ENCODE measurements at places on chromosomes 16 and 17.

DNA sequence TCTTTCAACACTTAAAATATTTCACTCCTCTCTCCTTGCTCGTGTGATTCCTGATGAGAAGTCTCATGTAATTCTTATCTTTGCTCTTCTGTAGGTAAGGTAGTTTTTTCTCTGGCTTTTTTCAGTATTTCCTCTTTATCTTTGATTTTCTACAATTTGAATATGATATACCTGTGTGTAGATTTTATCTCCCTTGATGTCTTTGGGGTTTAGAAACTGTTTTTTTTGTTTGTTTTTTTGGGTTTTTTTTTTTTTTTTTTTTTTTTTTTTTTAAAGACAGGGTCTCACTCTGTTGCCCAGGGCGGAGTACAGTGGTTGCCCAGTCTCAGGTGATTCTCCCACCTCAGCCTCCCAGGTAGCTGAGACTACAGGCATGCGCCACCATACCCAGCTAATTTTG is 26.6 kb downstream of the MOSMO start:
- no peak for DNase-seq

GRCh38 chr17:78046923-78047322 is 81.6 kb downstream of the TMC6 start:
- DNase-seq, result no peak

DNA sequence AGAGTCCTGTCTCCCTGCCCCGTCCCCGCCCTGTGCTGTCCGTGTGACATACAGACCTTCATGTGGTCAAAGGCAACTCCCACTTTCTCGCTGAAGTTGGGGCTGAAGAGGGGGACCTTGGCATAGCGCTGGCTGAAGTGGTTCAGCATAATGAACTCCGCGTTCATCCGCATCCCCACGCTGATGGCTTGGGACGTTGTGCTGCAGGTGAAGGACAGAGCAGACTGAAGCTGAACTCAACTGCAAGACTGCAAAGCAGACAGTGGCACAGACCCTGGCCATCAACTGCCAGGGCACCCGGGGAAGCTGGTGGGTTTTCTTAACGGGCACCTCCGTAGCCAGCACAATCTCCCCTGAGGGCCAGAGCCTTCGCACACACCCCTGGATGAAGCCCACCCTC is 24.2 kb downstream of the ELAC2 start:
- no peak for DNase-seq

DNA sequence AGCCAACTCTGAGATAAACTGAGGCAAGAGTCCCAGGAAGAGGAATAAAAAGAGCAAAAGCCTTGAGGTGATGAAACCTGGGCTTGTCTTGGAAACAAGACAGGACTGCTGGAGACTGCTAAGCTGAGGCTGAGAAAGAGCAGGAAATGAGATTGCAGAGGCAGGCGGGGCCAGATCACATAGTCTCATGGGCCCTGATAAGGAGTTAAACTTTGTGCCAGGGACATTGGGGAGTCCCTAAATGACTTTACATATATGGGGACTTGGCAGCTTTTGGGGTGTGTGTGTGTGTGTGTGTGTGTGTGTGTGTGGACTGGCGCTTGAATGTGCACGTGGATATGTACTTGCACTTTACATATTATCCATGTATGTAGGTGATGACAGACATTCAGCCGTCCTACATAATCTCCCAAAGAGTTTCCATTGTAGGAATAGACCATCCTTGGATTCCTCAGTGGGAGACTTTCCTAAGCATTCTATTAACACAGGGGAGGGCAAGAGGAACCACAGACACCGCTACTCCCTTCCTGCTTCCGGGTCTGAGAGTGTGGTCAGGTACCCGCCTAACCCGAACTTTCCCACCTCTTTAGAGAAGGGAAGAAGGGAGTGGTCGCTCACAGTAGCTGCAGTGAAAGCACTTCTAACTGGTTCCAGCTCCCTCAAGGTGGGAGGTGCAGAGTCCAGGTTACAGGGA is 123.1 kb downstream of the LYRM1 start:
- DNase-seq, result no peak

DNA sequence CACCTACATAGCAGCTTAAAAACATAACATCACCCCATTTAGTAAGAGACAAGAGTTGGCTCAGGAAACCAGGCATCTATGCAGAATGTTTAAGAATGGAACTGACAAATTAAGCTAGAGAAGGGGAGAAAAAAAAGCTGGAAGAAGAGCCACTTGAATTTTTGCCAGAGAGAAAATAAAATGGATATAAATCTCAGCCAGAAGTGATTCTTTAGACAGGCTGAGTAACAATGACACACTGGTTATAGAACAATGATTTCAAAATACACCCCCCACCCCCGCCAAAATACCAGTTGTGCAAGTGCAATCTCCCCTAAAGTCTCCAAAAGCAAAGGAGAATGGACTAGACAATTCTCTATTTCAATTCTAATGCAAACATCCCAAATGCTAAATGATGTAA is 22.4 kb downstream of the LSM12 start:
- no peak for DNase-seq

GRCh38 chr17:4506892-4507291 is 8.2 kb downstream of the SPNS2 start:
- no peak for DNase-seq

- DNase-seq, result no peak
Measured at GRCh38 chr16:11471548-11471947, 115.2 kb downstream of the LITAF start.
